ENCODE measurements at places on chromosomes 16 and 17. TPM values are rescaled to one million over a fixed set of nuclear protein-coding genes. Genes with fewer than 3 reads are reported as not detected.

The KRT23 gene
- 7.0 TPM for total RNA-seq

DNA sequence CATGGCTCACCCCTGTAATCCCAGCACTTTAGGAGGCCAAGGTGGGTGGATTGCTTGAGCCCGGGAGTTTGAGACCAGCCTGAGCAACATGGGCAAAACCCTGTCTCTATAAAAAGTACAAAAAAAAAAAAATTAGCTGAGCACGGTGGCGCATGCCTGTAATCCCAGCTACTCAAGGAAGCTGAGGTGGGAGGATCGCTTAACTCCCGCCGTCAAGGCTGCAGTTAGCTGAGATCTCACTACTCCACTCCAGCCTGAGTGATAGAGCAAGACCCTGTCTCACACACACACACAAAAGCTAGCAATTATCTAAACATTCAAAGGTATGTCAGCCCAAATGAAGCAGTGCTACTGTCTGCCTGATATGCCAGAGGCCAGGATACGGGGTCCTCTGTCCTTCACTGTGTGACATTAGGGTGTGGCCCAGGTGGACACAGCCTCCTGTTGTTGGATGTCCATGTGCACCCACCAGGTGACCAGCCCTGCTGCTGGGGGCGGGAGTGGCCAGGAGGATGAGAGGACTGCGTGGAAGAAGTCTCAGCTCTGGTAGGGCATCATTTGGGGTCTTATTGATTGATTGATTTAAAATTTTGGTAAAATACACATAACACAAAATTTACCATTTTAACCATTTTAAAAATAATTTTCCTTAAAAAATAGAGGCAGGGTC, 3.9 kb downstream of the NLRC3 start:
- DNase-seq: no peak

The TMIGD1 gene
- total RNA-seq: not detected

GRCh38 chr16:20336955-20337354, 9.6 kb upstream of the GP2 start:
- DNase-seq: no peak

The KIF2B gene
- not detected for total RNA-seq

The IQCK gene
- 23.7 TPM for total RNA-seq

The ASPA gene
- total RNA-seq: 2.4 TPM

All from mucosa of gallbladder (tissue), 1 donor.